ENCODE measurements at places on chromosomes 6 and 20.
A peak's percentile ranks its signal among the peaks of the same experiment; 100 is the strongest.

- DNase-seq = no peak
These were observed 8.5 kb downstream of the HMGN3 start for GRCh38 chr6:79225717-79226599.

DNA sequence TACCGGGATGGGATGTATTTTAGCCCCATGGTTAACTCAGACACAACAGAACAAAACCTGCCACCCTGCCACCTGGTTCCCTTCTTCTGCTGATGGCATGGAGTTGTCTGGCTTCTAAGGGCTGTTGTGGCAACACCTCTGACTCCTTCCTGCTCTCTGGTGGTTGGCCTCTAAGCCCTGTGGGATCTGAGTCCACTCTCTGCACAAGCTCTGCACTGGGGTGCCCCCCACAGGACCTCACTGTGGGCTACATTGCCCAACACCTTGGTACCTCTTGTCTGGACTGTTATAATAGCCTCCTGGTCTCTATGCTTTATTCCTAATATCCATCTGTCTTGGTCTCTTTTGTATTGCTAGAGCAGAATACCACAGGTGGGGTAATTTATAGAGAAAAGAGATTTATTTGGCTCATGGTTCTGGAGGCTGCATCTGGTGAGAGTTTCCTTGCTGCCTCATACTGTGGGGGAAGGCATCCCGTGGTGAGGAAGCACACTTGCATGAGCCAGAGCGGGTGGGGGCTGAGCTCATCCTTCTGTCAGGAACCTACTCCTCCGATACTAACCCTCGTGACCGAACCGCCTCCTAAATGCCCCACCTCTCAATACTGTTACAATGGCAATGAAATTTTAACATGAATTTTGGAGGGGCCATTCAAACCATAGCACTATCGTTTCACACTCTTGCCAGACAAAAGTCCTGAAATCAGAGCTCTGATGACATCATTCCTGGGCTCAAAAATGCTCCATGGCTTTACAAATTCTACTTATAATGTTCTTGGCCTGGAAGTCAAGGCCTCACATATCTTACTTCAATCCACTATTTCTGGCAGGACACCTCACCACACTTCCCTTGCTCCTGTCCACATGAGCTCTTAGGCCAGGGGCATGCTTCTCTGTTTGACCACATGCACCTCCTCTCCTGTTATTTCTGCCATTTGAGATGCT is 127.2 kb downstream of the PAX1 start:
- no peak for DNase-seq

DNA sequence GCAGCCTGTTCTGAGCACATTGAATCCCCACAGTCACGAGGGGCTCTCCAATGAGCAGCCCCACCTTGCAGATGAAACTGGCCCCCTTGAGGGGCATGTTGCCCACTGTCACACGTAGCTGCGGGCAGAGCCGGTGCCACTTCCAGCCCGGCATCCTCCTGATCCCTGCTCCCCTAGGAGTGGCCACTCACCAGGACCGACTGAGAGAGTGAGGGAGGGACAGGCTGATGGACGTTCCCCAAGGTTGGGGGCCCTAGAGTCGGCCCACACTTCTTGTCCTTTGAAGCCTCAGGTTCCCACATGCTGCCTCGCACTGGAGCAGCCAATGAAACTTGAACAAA is 10.5 kb downstream of the ENTPD6 start:
- DNase-seq = no peak

DNA sequence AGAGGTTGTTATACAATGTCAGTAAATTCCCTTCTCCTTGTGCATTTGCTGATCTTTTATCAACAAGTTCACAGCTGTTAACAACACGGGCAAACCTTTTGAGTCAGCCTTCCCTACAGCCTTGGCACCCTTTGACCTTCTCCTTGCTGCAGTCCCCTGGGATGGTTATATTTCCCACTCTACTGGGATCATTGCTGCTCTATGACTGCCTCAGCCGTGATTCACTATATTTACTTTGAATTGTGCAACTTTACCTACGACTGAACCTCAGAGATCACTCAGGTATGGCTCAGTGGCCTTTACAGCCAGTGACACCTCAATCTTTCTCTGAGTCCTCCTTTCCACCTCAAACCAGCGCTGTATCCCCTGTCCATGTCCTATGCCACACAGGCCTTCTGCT is 1293.3 kb downstream of the EPHA7 start:
- DNase-seq = no peak

DNA sequence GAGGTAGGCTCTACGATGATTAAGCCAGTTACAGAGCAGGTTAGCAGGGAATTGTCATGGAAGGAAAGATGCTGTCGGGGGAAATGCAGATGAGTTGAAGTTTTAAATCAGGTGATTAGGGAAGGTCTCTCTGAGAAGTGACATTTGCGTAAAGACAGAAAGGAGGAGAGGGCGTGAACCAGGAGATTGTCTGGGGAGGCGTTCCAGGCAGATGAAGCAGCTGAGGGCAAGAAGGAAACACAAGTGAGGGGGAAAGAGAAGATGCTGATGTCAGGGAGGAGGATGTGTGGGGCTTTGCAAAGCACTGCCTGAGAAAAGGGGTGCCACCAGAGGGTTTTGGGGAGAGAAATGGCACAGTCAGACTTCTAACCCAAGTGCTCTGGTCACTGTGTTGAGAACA is 2.5 kb upstream of the TMEM14B start:
- DNase-seq = no peak

DNA sequence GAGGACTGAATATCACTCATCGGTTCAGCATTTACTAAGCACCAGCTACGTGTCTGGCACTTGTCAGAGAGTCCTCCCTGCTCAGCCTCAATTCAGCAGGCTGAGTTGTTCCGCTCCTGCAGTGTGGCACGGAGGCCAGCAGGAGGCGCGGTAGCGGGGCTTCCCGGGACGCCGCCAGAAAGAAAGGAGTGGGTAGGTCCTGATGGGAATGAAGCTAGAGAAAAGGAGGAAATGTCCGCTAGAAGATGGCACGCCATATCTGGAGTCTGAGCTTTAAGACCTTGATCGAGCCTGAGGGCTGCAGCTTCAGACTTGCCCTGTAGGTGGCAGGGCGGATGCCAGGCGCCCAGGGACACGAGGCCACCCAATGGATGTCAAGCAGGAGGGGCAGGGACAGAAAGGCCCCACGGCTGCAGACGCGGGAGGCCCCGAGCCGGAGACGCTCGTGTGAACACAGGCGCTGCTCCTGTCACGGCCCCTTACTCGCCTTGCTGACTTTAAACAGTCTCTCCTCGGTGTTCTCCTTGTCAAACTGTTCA is 18.7 kb downstream of the SERPINB6 start:
- peak; percentile 93 for DNase-seq

DNA sequence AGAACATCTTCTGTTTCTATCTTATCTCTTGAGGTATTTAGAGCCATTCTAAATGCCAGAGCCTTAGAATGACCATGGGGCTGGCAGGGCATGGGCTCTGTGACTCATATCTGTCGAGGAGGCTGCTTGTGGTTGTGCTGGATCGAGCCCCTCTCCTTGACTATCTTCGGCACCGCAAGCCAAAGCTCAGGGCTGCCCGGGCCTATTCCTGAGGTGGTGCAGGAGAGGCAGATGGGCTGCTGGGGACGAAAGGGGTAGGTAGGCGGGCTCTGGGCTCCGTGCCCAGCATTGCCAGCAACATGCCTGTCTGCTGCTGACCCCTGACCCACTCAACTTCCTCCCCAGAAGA is 89.9 kb downstream of the NOL4L start:
- no peak for DNase-seq

- DNase-seq = peak; percentile 44
These were observed 40.2 kb upstream of the FAM50B start for GRCh38 chr6:3808759-3809514.

GRCh38 chr6:84224251-84224650 is 3.2 kb downstream of the CEP162 start:
- DNase-seq = no peak

DNA sequence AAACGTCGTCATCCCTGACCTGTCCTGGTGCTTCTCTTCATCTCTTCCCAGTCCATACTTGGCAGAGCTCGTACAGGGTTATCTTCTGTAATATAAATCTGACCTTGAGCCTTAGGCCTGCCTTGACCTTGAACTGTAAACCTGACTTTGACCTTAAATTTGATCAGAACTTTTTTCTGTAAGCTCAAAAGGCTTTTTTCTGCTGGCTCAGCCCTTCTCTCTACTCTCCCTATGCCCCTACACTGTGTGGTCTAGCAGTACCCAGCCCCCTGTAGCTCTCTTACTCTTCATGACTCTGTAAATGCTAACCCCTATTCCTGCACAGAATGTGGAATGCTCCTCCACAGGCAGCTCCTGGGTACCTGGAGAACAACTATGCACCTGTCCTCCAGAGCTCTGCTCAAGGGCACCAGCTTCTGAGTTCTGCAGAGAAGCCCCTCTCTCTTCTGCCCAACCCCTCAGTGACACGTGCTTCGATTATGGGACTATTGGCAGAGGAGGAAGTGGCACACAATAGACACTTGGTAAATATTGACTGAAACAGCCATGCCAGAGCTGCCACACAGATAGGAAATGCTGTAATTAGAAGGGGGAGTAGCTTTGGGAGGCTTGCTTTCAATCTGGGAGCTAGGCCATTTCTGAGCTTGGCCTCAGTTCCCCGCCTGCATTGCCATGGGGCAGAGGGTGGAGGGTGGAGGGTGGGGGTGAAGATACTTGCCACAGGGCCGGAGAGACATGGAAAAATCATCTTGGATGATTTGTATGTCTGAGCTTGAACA is 15.4 kb downstream of the SNPH start:
- DNase-seq = peak; percentile 72

- DNase-seq = no peak
These were observed 361.5 kb downstream of the EPM2A start for GRCh38 chr6:145373826-145374225.

DNA sequence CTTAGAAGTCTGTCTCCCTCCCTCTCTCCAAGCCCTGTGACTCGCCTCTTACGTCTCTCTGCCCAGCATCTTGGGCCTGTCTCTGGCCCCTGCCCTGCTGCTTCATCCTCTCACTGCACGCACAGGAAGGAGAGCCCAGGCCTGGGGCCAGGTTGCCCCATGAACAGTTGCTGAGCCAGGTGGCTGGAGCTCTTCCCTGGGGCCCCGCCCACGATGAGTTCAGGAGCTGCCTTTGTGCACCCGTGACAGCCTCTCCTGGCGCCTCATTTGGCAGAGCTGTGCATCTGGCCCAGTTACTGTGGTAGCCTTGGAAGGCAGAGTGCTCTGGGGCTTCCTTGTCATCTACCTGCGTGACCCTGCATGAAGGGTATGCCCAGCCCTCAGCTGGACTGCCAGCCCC is 44.5 kb downstream of the SLC52A3 start:
- peak; percentile 90 for DNase-seq

DNA sequence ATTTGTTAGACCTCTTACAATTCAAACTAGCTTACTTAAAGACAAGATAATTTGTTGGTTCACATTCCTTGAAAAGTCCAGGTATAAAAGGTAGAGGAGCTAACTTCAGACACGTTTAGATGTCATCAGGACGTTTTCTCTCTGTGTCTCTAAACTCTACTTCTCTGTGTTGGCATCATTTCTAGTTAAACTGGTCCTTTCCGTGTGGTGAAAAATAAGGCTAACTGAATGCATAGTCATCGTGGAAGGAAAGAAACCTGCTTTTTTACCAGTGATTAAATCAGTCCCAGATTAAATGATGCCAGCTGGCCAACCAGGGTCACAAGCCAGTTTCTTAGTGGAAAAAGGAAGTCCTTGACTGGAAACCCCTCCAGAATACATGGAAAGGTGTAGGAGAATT is 168.4 kb upstream of the AHI1 start:
- no peak for DNase-seq

DNA sequence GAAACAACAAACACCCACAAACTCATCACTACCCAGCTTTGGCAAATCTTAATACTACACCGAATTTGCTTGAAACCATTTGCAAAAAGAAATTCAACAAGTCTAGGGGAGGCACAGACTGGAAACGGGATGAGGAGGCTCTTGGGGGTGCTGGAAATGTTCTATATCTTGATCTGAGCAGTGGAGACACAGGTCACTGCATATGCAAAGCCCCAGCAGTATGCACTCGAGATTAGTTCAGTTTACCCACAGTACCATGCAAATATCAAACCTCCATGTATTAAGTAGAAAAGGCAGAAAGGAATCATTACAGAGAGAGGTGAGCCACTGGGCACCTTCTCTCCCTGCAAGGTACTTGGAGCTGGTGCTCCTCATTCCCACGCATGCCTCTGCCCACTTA is 75.9 kb downstream of the PREX1 start:
- DNase-seq = no peak

DNA sequence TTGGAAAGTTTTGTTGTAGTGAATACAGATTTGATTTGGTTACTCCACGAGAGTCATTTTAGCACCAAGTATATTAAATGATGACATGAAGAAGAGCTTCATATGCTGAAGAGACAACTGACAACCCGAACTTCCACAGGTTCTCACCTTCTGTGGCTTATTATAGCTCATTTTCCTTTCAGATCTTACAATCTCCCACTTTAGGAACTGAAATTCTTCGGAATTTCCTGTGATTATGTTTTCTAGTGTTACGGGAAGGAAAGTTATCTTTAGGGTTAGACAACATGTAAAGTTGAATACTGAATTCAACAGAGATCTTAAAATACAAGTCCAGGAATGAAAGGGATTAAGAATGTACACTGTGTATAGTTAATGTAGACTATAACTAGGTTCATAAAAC is 49.6 kb upstream of the TXNDC5 start:
- no peak for DNase-seq

- DNase-seq = no peak
These were observed 75.6 kb downstream of the VEGFA start for GRCh38 chr6:43845646-43846045.

DNA sequence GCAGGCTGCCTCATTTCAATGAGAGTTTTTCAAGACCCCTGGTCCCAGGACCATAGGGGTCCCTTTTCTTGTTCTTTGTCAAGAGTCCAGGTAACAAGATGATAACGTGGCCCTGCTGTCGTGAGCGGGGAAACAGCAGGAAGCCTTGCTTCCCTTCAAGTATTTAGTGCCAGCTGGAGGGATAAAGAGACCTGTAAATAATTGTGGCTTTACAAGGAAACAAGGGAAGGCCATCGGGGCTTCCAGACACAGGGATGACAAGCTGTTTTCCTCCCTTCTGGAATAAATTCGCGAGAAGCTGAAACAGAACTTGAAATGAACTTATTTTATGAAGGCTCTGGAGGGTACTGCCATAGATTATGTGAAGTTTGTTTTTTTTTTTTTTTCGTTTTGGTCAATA is 163.2 kb downstream of the SYNDIG1 start:
- no peak for DNase-seq
